Esophagus (tissue), 2 donors: ENCODE measurements at places on chromosomes 6 and 20. TPM values are rescaled to one million over a fixed set of nuclear protein-coding genes. Genes with fewer than 3 reads are reported as not detected.

Gene ARMC12
- 0.27 TPM for polyA plus RNA-seq

Gene BTBD3
- 4.9 TPM for polyA plus RNA-seq

Gene SIRPG
- polyA plus RNA-seq, result 0.79 TPM

Gene BPIFB4
- polyA plus RNA-seq, result not detected

Gene KHDC1L
- 0.22 TPM for polyA plus RNA-seq

Gene CCN2
- 13.4 TPM for polyA plus RNA-seq

Gene OR2H2
- not detected for polyA plus RNA-seq

Gene CFAP61
- polyA plus RNA-seq, result not detected

Gene KCNQ5
- polyA plus RNA-seq, result 0.22 TPM

Gene PRRT1
- polyA plus RNA-seq, result 2.3 TPM

Gene TRPC4AP
- 26.9 TPM for polyA plus RNA-seq

Gene DSP
- 349 TPM for polyA plus RNA-seq

Gene SMLR1
- polyA plus RNA-seq, result not detected

Gene LHFPL5
- not detected for polyA plus RNA-seq

Gene ANKRD66
- polyA plus RNA-seq, result not detected

Gene UTRN
- polyA plus RNA-seq, result 9.3 TPM

Gene TFAP2D
- not detected for polyA plus RNA-seq

Gene PNPLA1
- 0.04 TPM for polyA plus RNA-seq

Gene MLN
- polyA plus RNA-seq, result not detected

Gene MATN4
- polyA plus RNA-seq, result 0.08 TPM

Gene BCAS1
- polyA plus RNA-seq, result 9.0 TPM

Gene PTPRT
- polyA plus RNA-seq, result under 0.01 TPM

Gene NRSN1
- polyA plus RNA-seq, result 0.04 TPM

Gene FNDC1
- polyA plus RNA-seq, result 0.02 TPM

Gene SYCP2
- polyA plus RNA-seq, result 0.56 TPM

Gene CST2
- 0.15 TPM for polyA plus RNA-seq

Gene SRSF12
- polyA plus RNA-seq, result 0.41 TPM

Gene NCR2
- polyA plus RNA-seq, result not detected

Gene SSTR4
- polyA plus RNA-seq, result not detected

Gene CD40
- 10.8 TPM for polyA plus RNA-seq

Gene ADGB
- not detected for polyA plus RNA-seq

Gene NR2E1
- 0.06 TPM for polyA plus RNA-seq

Gene RSPH3
- 6.3 TPM for polyA plus RNA-seq

Gene TMC2
- polyA plus RNA-seq, result not detected

Gene KCNQ2
- 0.01 TPM for polyA plus RNA-seq

Gene FAM83C
- polyA plus RNA-seq, result 32.3 TPM

Gene BIRC7
- polyA plus RNA-seq, result 0.04 TPM

Gene VGLL2
- polyA plus RNA-seq, result 0.04 TPM

Gene FOXS1
- polyA plus RNA-seq, result 0.41 TPM

Gene ZSCAN16
- 6.3 TPM for polyA plus RNA-seq

Gene STK38
- 32.2 TPM for polyA plus RNA-seq

Gene CLPSL1
- polyA plus RNA-seq, result not detected

Gene TSPYL4
- 7.9 TPM for polyA plus RNA-seq

Gene PRND
- not detected for polyA plus RNA-seq

Gene RIPOR3
- polyA plus RNA-seq, result 2.6 TPM

Gene PPP1R18
- polyA plus RNA-seq, result 22.4 TPM

Gene TPX2
- 9.1 TPM for polyA plus RNA-seq

Gene LST1
- 2.8 TPM for polyA plus RNA-seq

Gene SLC23A2
- 3.1 TPM for polyA plus RNA-seq

Gene NOX3
- polyA plus RNA-seq, result not detected

Gene ARFGEF3
- polyA plus RNA-seq, result 0.15 TPM

Gene BHLHE23
- polyA plus RNA-seq, result not detected

Gene C6orf15
- not detected for polyA plus RNA-seq

Gene DEFB124
- polyA plus RNA-seq, result not detected

Gene ARG1
- polyA plus RNA-seq, result 0.45 TPM

Gene C20orf202
- polyA plus RNA-seq, result 0.33 TPM

Gene ARMC2
- 1.0 TPM for polyA plus RNA-seq

Gene F13A1
- 4.5 TPM for polyA plus RNA-seq

Gene TSHZ2
- polyA plus RNA-seq, result 11.7 TPM
